ENCODE measurements at places on chromosomes 1 and 21.

DNA sequence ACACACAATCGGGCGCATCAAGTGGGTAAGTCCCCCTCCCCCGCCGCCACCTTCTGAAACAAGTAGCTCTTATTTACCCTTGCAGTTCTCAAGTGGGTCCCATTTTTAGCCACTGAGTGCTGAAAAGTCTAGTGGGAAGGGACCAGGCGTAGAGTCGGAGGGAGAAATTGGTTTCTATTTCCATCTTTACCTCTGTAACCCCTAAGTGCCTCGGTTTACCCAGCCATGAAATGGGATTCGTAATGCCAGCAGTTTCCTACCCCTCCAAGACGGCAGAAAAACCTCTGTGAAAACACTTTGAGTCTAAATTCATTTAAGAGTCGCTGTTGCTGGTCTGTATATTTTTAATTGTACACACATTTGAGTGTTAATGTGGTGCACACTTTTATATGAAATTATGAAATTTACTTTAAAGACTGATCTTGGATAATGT is 928 bp downstream of the TLCD4 start:
- no peak for DNase-seq

DNA sequence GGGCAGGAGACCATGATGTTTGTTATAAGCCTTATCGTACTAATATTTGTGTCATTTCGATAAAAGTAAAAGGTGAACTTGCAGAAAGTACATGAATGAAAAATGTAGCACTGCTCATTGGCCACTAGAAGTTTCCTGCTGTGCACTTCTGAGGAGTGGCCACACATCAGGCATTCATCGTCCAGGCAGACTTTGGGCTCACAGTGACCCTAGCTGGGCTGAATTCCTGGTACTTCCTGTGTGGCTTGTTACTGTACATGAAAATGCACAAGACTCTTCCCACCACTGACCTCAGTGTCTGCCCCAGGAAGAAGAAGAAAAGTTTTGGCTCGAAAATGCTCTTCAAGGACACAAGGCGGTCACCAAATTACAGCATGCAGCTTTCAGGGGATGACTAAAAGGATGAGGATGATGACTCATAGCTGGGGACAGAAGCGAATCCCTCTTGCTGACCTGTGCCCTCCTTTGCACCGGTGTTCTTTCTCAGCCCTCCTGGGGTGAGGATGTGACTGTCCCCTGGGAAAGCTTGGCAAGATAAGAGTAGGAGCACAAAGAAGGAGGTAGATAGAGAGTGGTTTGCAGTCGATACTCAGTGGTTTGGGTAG is 252.4 kb upstream of the KAZN start:
- peak; percentile 3 for DNase-seq

- no peak for DNase-seq
Measured at GRCh38 chr1:11516961-11517635, 38.1 kb downstream of the DISP3 start.

GRCh38 chr1:29444782-29445729 is 208.7 kb downstream of the PTPRU start:
- DNase-seq: no peak

DNA sequence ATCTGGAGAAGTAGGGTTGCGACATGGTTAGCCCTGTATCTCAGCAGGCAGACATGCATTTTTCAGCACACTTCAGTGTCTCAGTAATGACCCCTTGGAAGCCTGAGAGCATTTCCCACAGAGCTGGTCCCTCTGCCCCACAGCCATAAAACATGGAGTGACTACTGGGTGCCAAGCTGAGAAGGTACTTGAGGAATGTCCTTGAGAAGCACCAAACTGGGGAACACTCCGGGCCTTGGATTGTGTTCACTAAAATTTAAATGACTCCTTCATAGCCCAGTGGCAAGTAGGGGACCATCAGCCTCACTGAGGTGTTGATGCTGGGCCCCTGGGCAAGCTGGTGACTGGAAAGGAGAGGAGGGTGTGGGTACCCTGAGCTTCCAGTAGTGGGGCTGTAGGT is 54.7 kb downstream of the KCNJ6 start:
- no peak for DNase-seq

GRCh38 chr1:41319807-41320711 is 41.2 kb upstream of the FOXO6 start:
- no peak for DNase-seq

DNA sequence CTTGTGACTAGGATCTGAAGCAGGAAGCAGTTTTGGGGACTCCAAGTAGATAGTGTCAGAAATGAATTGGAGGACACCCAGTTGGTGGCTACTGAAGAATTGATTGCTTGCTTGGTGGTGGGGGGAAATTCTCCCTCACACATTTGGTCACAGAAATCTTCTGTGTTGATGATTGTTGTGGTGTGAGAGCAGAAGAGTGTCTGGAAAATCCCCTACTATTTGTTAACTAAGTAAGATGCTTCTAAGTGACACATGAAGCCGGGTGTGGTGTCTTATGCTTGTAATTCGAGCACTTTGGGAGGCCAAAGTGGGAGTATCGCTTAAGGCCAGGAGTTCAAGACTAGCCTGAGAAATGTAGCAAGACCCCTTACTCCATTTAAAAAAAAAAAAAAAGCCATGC is 22.5 kb upstream of the IPP start:
- peak; percentile 12 for DNase-seq

DNA sequence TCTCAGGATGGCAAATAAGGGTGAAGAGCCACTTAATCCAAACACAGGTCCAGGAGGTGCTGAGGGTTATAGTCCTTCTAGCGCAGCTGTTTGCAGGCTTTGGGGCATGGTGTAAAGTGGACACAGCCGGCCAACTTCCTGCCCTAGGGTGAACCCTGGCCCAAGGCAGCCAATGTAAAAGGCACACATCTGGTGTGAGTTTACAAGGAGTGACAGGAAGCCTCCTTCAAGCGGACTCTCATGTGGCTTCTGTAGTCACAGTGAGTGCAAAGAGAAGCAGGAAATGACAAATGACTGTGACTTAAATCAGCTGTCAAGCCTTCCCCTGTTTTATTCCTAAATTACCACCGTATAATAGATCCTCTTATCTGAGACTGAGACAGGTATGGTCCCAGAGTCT is 213.0 kb downstream of the CRB1 start:
- DNase-seq: no peak

- peak; percentile 23 for DNase-seq
Measured at GRCh38 chr1:17919525-17920439, 164.6 kb downstream of the ACTL8 start.

GRCh38 chr1:117656202-117656641 is 50.4 kb downstream of the TENT5C start:
- DNase-seq: no peak

DNA sequence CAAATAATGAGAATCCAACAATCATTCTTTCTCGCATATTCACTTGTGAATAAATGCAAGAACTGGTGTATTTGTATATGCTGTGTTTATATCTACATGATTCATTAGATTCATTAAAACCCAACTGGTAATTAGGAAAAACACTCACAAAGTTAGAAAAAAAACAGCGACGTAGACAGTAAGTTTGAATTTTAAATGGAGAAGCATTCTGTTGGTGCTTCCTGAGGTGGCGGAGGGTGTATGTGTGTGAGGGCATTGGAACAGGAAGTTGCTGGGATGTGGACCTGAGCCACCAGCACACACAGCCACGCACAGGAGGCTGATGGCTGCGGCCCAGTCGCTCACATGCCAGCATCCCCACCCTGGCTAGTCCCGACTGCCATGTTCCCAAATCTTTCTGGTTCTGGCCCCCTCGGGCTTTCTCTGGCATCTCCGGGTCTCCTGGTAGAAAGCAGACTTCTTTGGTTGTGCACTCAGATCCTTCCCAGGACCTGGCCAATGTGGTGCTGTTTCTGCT is 121.6 kb upstream of the IRF2BP2 start:
- peak; percentile 64 for DNase-seq

DNA sequence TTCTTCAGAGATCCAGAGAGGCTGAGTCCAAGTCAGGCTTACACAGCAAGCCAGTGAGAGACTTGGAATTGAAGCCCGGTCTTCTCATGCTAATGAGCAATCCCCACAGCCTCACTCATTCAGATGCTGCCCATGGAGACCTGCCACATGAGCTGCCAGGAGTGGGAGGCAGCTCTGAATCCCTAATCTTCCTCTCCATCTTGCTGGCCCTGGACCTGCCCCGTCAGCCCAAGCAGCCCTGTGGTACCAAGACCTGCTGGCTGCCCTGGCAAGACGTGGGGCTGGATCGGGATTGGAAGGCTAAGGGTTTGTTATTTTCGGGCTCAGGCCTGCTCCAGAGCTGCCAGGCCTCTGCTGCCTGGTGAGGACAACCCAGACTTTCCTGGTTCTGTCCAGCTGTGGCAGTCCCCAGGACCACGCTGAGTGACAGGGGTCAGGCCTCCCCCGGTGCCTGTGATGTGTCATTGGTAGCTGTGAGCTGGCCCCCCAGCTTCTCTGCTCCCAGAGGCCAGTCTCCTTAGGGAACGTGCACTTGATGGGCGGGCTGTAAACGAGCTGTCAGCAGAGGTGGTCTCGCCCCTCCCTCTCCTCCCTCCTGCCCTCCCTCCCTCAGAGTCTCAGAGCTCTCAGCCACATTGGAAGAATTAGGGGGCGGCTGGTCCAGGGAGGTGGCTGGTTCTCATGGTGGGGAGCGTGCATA is 135.0 kb downstream of the FOXD2 start:
- DNase-seq: no peak

DNA sequence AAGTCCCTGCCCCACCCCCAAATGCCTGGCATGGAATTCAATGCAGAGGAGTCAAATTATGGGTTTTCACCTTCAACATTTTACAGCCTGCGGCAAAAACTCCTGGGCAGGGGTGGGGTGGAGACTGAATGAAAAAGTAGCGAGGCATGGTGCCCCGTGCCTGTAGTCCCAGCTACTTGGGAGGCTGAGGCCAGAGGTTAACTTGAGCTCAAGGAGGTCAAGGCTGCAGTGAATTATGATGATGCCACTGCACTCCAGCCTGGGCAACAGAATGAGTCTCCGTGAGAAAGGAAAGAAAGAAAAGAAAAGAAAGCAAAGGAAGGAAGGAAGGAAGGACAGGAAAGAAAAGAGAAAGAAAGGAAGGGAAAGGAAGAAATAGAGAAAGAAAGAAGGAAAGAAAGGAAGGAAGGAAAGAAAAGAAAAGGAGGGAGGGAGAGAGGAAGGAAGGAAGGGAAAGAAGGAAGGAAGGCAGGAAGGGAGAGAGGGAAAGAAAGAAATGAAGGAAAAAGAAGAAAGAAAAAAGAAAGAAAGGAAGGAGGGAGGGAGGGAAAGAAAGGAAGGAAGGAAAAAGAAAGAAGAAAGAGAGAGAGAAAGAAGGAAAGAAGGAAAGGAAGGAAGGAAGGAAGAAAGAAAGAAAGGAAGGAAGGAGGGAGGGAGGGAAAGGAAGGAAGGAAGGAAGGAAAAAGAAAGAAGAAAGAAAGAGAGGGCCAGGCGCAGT is 11.1 kb downstream of the LEMD1 start:
- no peak for DNase-seq

DNA sequence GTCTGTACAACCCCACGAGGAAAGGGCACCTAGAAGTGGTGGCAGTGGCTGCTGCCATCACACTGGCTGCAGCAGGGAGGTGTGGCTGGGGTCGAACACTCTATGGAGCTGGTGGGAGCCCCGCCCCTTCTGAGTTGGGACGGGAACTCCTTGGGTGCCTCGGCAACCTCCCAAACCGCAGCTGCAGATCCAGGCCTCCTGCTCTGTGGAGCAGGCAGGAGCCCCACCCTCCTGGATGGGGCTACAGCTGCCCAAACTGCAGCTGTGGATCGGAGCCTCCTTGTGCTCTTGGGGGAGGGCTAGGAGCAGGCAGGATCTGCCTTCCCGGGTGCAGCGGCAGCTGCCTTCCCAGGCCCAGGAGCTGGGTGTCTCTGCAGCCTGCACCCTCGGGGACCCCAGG is 38.9 kb upstream of the TARDBP start:
- DNase-seq: no peak

DNA sequence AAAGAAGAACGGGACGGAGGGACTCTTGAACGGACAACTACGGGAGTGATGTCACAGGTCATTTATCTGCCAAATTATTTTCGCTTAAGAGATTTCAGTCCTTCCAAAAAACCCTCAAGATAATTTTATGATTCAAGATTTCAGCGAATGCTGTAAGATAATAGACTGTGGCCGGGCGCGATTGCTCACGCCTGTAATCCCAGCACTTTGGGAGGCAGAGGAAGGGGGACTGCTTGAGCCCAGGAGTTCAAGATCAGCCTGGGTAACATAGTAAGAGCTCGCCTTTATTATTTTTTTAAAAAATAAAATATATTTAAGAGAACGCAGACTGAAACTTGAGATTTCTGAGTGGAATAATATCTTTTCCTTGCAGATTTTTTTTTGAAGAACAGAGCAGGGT is 609 bp downstream of the RWDD2B start:
- peak; percentile 8 for DNase-seq

- DNase-seq: no peak
Measured at GRCh38 chr1:160251011-160251410, 11.3 kb downstream of the DCAF8 start.

DNA sequence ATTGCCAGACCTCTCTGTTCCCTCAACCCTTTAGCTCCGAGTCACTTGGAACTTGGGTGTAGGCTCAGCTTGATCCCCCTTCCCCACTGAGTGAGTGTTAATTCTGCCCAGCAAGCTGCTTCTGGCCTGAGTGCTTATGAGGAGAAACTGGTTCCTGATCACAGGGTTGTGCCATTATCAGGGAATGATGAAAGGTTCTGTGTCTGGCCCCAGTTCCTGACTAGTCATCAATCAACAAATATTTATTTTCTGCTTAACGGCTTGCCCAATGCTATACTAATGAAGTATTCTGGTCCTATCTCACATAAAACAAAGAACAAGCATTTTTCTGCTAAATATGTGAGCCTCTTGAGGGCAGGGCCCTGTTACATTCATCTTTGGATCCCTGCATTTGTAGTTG is 20.8 kb downstream of the CC2D1B start:
- DNase-seq: no peak

DNA sequence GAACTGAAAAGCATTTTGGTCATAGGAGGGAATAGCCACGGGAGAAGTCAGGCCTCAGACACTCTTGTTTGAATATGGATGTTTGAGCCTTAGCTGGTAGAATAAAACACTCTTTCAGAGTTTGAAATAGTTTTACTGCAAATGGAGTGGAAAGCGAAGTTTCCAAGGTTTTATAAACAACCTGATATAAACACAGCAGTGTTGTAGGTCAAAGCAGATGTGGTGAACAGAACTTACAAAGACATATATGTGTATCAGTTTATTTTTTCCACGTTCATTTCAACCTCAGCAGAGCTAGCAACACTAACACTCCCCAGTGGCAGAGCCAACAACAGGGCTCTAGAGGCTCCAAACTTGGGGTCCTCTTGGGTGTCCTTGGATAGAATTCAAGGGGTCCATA is 89.9 kb downstream of the WLS start:
- DNase-seq: no peak

- no peak for DNase-seq
Measured at GRCh38 chr1:110060662-110061060, 9.8 kb downstream of the ALX3 start.

DNA sequence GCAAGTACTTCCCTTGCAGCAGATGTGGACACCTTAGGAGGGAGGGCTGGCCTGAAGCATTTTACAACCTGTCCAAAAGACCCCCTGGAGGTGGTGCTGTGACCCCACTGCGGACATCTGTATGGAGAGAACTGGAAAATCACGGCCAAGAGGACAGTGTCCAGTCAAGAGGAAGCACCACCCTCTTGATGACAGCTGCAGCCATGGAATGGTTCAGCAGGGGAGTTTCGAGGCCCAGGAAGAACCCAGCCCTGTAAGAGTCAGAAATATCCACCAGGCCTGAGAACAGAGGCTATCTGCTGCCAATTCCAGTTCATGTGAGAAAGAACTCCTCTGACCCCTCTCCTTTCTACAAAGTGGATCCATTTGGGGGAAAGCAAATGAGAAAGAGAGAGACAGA is 126.8 kb downstream of the PLXNA2 start:
- no peak for DNase-seq
